ENCODE measurements at places on chromosomes 3 and 15.
A peak's percentile ranks its signal among the peaks of the same experiment; 100 is the strongest.

GRCh38 chr3:33061782-33062181 is 35.2 kb downstream of the GLB1 start:
- no peak for DNase-seq

GRCh38 chr15:41692049-41692448 is 31.8 kb downstream of the MGA start:
- DNase-seq: no peak

DNA sequence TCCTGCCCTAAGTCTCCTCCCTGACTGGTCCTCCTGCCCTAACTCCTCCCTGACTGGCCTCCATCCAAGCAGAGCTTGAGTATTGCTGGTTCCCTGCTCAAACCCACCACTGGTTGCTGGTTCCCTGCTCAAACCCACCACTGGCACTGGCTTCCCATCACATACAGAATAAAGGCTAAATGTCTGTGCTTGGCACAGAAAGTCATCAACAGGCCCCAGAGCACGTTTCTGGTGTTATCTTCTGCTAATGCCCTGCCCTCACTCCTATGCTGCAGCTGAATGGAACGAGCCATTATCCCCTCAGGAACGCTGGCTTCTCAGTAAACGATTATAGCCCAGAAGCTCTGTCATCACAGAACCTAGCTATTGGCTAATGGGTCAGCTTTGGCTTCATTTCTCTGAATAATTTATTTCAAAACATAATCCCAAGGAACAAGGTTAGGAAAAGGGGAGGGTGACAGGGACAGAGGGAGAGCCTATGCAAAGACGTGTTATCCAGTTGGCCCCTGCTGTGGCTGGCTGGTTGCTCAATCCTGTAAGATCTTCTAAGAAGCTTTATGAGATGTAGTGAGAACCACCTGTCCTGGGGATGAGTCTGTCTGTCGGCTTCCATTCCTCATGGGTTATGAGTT is 6.3 kb upstream of the MUC20 start:
- no peak for DNase-seq

DNA sequence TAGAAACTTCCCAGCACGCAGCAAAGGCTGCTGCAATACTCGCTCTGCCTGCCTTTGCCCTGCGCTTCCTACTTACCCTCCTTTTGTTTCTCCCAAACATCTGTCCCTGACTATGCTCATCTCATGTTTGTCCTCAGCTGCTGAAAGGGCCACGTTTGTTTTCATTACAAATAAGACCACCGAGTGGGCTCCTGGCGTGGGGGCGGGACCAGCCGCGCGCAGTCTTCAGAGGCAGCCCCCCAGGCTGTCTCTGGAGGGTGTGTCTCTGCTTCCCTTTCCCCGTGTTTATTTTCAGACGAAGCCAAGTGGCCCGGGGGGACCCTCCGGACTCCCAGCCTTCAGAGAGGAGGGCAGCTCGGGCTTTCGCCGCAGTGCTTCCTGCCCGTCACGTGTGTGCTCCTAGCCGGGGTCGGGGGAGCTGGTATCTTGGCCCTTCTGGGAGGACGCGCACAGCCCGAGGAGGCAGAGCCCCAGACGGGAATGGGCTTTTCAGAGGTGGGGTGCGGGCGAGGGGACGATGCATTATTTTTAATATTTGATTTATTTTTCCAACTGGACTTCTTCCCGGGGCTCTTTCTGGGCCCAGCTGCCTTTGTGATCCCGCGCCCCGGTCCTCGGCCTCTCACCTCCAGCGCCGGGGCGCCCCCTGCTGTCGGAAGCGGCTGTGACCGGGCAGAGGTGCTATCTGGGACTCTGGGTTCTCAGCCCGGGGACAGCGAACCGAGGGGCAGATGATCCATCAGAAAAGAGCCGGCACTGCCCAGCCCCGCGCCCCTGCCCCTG is 70.0 kb upstream of the CGNL1 start:
- peak; percentile 71 for DNase-seq

GRCh38 chr3:13370609-13371008 is 49.5 kb downstream of the NUP210 start:
- no peak for DNase-seq

DNA sequence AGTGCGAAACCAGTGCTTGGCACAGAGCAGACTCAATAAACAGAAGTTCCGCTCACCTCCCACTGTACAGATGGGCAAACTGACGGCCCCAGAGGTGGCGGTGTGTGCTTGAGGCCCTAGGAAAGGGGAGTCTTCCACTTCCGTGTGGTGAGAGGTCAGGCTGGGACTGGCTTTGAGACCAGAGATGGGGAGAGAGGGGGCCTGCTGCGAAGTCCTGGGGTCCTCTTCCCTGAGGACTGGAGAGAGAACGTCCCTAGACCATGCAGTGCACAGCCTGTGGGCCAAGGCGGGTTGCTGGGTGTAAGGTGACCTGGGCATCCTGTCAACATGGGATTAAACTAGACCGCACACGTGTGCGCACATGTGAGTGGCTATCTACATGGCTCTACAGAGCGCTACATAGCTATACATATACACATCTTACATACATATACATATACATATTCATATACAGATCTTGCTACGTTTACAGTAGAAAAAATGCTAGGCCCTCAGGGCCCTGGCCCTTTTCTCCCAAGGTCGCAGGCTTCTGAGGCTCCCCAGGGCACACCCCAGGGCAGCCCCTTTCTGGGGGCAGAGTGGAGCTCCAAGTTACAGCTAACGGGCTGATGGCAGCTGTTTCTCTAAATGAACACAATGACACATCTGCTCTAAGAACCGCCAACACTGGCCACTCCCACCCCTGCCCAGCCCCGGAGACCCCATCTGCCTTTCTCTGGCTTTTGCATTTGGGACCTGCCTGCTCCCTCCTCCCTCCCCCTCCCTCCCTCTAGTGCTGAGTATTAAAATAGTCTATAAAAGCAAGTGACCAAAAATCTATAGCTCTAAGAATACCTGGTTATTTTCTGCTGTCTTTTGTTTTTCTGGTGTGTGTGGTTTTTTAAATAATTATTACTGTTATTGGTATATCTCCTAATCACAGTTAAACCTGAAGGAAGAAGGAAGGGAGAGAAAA is 47.0 kb downstream of the HCN4 start:
- no peak for DNase-seq

DNA sequence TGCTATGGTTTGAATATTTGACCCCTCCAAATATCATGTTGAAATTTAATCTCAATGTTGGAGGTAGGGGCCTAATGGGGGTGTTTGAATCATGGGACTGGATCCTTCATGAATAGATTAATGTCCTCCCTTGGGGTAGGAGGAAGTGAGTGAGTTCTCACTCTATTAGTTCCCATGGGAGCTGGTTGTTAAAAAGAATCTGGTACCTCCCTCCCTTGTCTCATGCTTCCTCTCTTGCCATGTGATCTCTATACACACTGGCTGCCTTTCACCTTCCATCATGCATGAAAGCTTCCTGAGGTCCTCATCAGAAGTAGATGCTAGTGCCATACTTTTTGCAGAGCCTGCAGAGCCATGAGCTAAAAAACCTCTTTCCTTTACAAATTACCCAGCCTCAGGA is 177.7 kb upstream of the MCTP2 start:
- DNase-seq: no peak

- DNase-seq: no peak
These were observed 3.1 kb downstream of the HHATL start for GRCh38 chr3:42699511-42699971.

- no peak for DNase-seq
These were observed 289.9 kb downstream of the CTNNB1 start for GRCh38 chr3:41489231-41489630.

DNA sequence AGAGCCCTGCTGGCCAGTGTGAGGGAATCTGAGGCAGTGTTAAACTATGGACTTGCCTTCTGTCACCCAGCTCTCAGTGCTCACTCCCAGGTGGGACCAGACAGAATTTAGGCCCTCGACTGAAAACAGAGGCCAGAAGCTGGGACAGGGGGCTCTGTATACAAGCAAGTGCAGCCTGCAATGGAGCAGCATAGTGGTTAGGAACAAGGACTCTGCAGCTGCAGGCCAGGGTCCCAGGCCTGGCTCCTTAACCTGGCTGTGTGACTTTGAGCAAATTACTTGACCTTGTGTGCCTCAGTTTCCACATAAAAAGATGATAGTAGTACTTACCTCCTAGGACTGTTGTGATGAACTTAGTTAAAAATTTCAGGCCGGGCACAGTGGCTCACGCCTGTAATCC is 39.8 kb downstream of the CMTM7 start:
- DNase-seq: no peak

GRCh38 chr3:185353823-185354614 is 8.9 kb upstream of the MAP3K13 start:
- DNase-seq: peak; percentile 17

DNA sequence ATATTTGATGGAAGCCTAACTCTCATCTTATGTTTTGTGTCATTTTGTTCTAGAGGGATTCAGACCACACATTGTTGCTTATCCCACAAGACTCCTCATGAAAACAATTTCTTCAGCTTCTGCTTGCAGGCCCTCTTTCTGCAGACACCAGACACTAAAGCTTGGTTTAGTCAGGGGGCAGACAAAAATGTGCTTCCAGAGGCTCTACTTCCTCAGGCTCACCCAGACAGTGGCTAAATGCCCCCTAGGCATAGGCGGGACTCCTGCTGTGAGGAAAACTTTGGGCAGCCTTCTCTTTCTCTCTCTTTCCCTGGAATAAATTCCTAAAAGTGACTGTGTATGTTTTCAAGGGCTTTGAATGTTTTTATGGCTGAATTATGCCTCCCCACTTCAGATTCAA is 435.4 kb upstream of the ATP11B start:
- DNase-seq: no peak

DNA sequence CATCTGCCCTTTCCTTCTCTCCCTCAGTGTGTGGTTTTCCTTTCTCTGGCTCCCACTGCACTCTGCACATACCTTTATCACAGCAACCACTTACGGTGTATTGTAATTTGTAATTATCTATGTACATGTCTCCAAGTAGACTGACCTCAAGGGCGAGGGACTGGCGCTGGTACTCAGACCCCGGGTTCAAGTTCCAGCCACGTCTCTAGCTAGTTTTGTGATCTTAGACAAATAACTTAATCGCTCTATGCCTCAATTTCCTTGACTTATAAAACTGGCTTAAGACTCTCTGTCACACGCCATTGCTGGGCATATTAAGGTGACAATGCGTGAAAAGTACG is 607 bp upstream of the SENP2 start:
- no peak for DNase-seq

- DNase-seq: no peak
These were observed 14.2 kb downstream of the RAB6B start for GRCh38 chr3:133881492-133881891.

- no peak for DNase-seq
These were observed 96.0 kb downstream of the ABHD5 start for GRCh38 chr3:43786526-43787305.

All from stimulated activated CD8-positive, alpha-beta memory T cell treated with anti-CD3 and anti-CD28 coated beads, Interleukin-12 subunit alpha, Interleukin-12 subunit beta, amount 100 ng/mL, for 1 hour (primary cell).